Psoas muscle (tissue), 8 donors: ENCODE measurements at places on chromosomes 11 and 22. TPM values are rescaled to one million over a fixed set of nuclear protein-coding genes. Genes with fewer than 3 reads are reported as not detected.
A peak's percentile ranks its signal among the peaks of the same experiment; 100 is the strongest.

DNA sequence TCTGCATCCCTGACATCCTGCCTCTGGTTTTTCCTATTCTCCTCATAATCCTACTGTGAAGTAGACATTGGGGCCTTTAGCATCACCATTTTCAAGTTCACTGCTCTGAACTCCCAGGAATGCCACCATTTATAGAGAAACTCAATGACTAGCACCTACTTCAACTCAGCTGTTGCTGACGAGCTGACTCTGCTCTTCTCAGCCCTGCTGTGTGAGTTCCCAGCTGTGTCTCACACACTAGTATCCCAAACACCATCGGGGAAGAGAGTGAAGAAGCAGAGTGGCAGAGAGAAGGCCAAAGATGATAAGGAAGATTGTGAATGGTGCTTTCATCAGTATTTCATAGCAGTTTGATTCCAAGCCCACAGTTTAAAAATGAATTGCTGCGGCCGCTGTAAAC is 71.9 kb downstream of the PLEKHA7 start:
- H3K4me3 ChIP-seq = no peak overlapping the region
- DNase-seq = no peak
- H3K36me3 ChIP-seq = no peaks in the 10 kb centered on the region
- H3K27me3 ChIP-seq = no peaks in the 10 kb centered on the region

DNA sequence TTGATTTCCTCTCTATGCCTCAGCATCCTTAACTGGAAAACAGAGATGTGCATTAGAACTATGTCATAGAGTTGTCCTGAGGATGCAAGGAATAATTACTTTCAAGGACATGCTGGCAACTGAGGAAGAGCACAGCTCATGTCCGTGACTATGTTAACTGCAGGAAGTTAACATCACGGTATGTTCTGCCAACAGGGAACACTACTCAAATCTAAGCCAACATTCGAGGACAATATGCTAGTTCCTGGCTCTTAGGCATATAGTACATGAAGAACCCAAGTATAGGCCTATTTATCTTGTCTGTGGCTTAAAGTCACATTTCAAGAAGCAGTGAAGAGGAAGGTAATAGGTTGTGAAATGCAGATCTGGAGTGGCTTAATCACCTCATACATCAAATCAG is 1032.6 kb downstream of the OPCML start:
- H3K27me3 ChIP-seq = no peaks in the 10 kb centered on the region
- H3K4me3 ChIP-seq = no peak overlapping the region
- no peak overlapping the region for H3K27ac ChIP-seq
- H3K4me1 ChIP-seq = no peaks in the 10 kb centered on the region
- DNase-seq = no peak
- H3K36me3 ChIP-seq = no peaks in the 10 kb centered on the region

DNA sequence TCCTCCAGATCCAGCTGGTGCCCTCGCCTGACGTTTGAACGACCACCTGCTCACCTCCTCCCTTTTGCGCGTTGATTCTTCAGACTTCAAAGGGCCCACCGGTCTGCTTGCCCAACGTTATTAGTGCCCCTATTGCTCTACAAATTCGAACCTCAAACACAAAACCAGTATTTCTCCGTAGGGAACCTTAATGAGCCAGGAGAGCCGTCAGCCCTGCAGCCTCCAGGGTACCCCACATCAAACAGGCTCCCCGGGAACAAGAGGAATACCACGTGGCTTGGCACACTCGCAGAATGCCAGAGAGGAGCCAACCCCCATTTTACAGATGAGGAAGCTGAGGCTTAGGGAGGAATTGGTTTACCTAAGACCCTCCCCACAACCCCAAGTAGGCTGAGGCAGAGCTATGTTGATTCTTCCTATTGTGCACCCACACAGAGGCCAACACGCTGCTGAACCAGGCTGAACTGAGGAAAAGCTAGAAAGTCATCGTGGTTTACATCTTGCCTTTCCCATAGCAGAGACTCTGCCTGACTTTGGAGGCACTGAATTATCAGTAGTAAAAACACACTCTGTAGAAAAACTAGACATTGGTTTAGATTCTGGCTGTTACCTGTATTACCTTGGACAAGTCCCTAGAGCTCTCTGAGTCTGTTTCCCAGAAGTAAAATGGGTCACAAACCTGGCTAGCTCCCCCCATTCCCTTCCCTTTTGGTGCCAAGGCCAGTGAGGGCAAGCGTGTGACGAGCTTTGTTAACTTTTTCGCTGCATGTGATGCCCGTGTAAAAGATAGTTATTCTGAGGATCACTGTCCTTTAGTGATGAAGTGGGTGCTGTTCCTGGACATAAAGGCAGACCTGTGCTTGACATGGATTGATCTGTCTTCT is 764 bp downstream of the TKFC start:
- peaks cover 21% of the 10 kb centered on the region for H3K4me1 ChIP-seq
- H3K4me3 ChIP-seq = peak overlapping the region; percentile 95
- peaks cover 2% of the 10 kb centered on the region for H3K36me3 ChIP-seq
- DNase-seq = no peak

- no peaks in the 10 kb centered on the region for H3K36me3 ChIP-seq
- H3K27ac ChIP-seq = peak overlapping the region; percentile 97
- peaks cover 65% of the 10 kb centered on the region for H3K4me1 ChIP-seq
- peak overlapping the region; percentile 11 for H3K4me3 ChIP-seq
These were observed 3.1 kb downstream of the RELT start for GRCh38 chr11:73379189-73379880.

- DNase-seq = no peak
- H3K27me3 ChIP-seq = no peaks in the 10 kb centered on the region
- peak within 1 kb of the TSS; percentile 39 for H3K4me3 ChIP-seq
- peak within 1 kb of the TSS; percentile 73 for H3K27ac ChIP-seq
These were observed at the start of gene SOX6 for GRCh38 chr11:16356057-16356760. SOX6 (minus strand) TSS chr11:16356546; CDS start chr11:16341248, 15,298 bp downstream.

DNA sequence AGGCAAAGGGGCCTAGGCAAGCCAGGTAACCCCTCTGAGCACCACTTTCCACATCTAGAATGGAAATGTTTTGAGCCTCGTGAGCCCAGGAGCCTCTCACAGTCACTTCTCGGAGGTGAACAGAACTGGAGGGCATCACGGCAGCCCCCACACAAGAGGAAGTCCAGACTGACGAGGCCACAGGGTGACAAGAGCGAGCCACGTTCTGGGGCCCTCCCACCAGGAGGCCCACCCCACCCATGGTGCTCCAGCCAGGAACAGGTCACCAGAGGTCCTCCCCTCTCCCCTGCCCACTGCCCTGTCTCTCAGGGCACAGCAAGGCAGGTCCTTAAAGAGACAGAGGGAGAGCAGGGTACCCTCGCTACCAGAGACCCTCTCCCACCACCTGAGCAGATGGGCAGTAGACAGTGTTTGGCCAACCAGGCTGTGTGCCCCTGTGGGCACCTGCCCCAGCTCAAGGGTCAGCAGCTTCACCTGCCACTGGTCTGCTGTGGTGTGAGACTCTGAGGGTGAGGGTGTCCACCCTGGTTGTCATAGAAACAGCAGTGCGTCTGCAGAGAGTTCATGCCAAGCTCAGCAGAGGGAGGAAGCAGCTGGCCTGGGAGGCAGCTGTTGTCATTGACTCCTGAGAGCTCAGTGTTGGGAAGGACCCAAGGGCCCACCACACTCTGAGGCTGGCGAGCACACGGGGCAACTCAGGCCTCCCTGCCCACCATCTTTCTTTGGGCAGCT is 31.4 kb downstream of the RSPH14 start:
- H3K4me1 ChIP-seq = no peaks in the 10 kb centered on the region
- no peaks in the 10 kb centered on the region for H3K36me3 ChIP-seq
- peaks cover 7% of the 10 kb centered on the region for H3K27me3 ChIP-seq
- no peak for DNase-seq

- no peak overlapping the region for H3K4me3 ChIP-seq
- H3K36me3 ChIP-seq = no peaks in the 10 kb centered on the region
- no peaks in the 10 kb centered on the region for H3K4me1 ChIP-seq
- H3K27ac ChIP-seq = no peak overlapping the region
- peak; percentile 84 for DNase-seq
These were observed 48.8 kb downstream of the ARHGAP32 start for GRCh38 chr11:129143335-129143734.

DNA sequence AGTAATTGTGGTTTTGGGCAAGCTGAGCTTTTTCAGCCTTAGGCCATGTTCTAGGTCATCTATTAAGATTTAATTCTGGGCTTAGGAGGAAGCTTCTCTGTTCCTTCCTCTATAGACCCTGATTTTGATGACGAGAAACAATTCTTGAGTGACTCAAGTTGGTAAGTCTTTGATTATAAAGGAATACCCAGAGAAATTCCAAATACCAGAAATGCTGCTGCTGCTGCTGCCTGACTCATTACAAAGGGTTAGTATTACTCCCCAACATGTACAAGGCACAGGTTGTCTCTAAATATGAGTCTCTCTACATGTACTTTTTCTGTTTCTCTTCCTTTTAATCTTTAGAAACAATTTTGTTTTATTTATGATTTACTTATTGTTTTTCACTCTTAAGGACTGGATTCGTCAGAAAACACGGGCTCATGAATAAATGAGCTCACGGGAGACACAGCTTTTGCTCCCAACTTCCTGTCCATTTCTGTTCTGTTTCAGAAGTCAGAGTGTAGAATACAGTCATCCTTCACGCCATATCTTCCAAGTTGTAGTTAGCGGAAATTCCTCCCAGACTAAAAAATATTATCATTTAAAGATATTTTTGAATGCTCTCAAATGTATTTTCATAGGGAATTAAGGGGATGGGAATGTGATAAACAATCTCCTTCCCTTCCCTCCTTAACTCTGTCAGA is 31.8 kb upstream of the RBMXL2 start:
- H3K4me1 ChIP-seq = no peaks in the 10 kb centered on the region
- no peak overlapping the region for H3K27ac ChIP-seq
- H3K27me3 ChIP-seq = no peaks in the 10 kb centered on the region
- no peak for DNase-seq

DNA sequence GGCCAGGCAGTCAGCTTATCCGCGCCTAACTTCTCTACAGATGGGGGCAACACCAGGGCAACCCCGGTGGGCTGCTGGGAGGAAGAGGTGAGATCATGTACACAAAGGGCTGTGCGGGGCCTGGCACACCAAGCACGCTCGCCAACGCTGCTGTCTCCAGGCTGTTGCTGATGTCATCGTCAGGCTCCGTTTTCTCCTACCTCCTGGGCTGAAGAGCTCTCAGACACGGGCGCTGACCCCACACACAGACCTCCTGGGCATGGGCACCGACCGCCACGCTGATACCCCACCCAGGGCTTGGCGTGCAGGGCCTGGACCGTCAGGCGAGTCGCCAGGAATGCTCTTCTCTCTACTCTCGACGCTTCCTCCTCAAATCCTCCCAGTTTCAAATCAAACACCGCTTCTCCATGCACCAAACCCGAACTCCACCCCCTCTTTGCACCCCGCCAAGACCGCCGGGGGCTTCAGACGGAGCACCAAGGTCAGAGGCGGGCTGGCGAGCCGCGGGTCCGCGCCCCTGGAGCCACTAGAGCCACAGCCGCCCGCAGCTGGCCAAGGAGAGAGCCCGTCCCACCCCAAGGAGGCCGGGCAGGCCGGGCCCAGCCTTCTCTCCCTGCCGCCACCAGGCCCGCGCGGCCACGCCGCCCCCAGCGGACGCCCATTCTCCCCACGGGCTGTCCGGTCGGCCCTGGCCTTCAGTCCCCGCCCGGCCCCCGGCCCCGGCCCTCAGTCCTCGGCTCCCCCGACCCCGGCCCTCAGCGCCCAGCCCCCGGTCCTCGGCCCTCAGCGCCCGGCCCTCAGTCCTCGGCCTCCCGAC is 772 bp downstream of the SBF1 start:
- H3K4me3 ChIP-seq = peak overlapping the region; percentile 88
- peaks cover 47% of the 10 kb centered on the region for H3K4me1 ChIP-seq
- peaks cover 3% of the 10 kb centered on the region for H3K27me3 ChIP-seq
- H3K36me3 ChIP-seq = no peaks in the 10 kb centered on the region

- no peak overlapping the region for H3K27ac ChIP-seq
- H3K4me3 ChIP-seq = no peak overlapping the region
- no peaks in the 10 kb centered on the region for H3K36me3 ChIP-seq
- no peaks in the 10 kb centered on the region for H3K4me1 ChIP-seq
- H3K27me3 ChIP-seq = no peaks in the 10 kb centered on the region
- no peak for DNase-seq
These were observed 725.0 kb downstream of the ETS1 start for GRCh38 chr11:127862406-127862805.

GRCh38 chr11:25565846-25566245 is 766.1 kb upstream of the ANO3 start:
- no peak overlapping the region for H3K4me3 ChIP-seq
- H3K27me3 ChIP-seq = no peaks in the 10 kb centered on the region

DNA sequence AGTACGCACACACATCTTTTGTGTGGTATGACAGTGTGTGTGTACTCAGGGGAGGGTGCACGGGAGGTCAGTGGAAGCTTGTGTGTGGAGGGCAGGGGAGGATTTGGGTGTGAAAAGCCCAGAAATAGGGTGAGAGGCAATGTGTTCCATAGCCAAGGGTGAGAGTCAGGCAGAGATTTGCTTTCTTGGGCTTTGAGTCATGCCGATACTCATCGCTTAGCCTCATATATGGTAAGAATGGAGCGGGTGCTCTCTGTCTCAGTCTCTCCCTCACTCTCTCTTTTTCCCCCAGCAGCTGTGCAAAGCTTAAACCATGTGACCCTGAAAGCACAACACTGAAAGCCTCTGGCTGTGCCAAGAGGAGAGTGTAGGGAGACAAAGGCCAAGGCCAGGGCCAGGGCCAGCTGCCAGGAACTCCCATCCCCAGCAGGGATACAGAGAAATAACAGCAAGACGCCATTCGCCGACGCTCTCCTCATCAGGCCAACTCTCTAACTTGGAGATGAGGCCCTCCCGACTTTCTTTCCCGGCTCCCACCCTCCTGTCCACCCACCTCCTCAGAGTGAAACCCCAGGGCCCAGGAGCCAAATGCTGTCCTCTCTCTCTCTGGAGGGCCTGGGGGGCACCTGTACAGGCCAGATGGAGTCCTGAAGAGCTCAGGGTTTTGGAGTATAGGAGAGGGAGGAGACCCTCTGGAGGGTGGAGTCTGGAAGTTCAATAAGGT is 20.3 kb upstream of the MICAL3 start:
- peak; percentile 76 for DNase-seq
- H3K36me3 ChIP-seq = no peaks in the 10 kb centered on the region
- H3K27me3 ChIP-seq = no peaks in the 10 kb centered on the region

- no peak for DNase-seq
- H3K27ac ChIP-seq = no peak overlapping the region
- H3K4me3 ChIP-seq = no peak overlapping the region
These were observed 109.3 kb downstream of the BRD1 start for GRCh38 chr22:49718396-49718795.

VPREB1 gene
- total RNA-seq = not detected

C11orf42 gene
- total RNA-seq = not detected

NRIP3 gene
- total RNA-seq = 0.37 TPM

FADS1 gene
- total RNA-seq = 24.0 TPM

TECTA gene
- 0.66 TPM for total RNA-seq

CHRM1 gene
- total RNA-seq = not detected

MS4A6A gene
- total RNA-seq = 20.6 TPM
